ENCODE measurements at places on chromosomes 16 and 17.

DNA sequence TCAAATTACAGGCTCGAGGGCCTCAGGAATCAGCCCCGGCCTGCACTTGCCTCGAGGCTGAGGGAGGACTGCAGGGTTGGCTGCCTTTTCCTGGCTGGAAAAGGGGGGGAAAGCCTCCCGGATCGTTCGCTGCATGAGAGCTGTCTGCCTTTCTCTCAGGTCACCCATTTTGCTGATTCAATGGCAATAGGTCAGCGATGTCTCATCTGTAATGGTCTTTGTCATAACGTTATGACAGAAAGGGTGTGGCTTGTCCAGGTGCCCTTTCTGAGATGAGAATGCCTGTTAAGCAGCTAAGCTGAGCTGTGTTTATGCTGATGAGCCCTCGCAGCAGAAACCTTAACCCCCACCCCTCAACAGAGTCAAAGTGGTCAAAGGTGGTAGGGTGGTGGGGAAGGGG is 81.8 kb downstream of the AKAP1 start:
- DNase-seq, result no peak

- no peak for DNase-seq
Observed at GRCh38 chr17:45664921-45665320, 119.2 kb upstream of the CRHR1 start.

DNA sequence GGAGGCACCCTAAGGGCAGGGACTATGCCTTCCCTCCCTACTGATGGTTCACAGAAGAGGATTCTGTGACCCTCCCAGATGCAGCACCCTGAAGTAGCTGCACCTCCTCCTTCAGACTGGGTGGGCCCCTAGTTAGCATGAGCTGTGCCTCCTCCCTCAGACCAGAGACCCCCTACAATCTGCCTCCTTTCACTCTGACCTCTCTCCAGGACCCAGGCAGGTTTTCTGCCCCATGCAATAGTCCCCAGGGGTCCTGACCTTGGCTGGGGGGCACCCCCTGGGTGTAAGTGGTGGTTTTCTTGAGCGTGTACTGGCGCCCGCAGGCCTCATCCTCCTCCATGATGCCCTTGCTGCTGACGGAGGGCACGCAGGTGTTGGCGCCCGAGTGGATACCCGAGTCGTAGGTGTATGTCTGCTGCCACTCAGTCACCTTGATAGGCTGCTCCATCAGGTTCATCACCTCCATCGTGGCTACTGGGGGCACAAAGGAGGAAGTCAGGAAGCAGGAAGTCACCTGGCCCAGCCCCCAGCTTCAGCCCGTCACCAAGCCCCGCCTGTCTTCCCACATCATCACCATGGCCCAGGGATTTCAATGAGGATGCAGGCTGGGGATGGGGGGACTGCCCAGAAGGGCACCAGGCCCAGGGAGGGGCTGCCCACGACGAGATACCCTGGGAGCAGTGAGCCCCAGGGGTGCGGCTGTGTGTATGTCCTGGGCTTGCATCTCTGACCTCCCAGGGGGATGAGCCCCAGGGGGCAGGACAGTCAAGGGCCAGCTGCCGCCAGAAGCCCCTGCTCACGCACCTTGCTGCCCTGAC is 14.9 kb downstream of the JUP start:
- no peak for DNase-seq

DNA sequence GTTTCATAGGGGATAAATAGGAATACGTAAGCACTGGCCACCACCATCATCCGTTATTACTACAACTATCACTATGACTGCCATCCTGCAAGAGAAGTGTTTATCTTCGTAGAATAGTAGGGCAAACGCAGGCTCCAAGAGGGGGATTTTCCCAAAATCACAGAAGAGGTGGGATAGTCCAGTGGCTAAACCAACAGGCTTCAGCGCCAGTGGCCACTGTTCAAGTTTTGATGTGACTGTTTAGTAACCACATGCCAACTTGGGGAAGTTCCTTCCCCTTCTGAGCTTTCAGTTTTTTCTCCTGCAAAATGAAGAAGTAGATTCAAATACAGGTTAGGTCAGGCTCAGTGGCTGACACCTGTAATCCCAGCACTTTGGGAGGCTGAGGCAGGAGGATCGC is 60.7 kb upstream of the GRIN2A start:
- DNase-seq, result no peak

DNA sequence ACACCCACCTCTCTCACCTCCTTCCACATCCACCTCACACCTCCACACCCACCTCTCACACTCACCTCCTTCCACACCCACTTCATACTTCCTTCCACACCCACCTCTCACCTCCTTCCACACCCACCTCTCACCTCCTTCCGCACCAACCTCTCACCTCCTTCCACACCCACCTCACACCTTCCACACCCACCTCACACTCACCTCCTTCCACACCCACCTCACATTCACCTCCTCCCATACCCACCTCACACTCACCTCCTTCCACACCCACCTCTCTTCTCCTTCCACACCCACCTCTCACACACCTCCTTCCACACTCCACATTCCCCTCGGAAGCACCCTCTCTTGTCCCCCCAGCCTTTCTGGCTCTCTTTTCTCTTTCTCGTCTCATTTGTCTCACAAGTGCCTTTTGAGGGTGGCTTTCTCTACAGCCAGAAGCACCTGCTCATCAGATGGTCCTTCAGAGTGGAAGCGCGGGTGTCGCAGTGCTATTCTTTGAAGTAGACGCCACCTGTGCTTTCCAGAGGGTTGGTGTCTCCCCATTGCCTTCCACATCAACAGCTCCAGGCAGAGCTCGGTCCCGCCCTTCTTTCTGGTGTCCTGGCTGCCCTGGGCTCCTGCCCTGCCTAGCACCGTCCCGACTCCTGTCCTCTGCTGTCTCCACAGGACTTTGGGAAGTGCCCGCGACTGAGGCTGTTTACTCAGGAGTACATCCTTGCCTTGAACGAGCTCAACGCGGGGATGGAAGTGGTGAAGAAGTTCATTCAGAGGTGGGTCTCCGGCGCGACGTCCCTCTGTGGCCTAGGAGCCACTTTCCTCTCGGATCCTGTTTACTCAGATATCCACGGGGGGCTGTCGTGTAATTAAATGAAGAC is 109.4 kb upstream of the PLCG2 start:
- DNase-seq, result no peak

DNA sequence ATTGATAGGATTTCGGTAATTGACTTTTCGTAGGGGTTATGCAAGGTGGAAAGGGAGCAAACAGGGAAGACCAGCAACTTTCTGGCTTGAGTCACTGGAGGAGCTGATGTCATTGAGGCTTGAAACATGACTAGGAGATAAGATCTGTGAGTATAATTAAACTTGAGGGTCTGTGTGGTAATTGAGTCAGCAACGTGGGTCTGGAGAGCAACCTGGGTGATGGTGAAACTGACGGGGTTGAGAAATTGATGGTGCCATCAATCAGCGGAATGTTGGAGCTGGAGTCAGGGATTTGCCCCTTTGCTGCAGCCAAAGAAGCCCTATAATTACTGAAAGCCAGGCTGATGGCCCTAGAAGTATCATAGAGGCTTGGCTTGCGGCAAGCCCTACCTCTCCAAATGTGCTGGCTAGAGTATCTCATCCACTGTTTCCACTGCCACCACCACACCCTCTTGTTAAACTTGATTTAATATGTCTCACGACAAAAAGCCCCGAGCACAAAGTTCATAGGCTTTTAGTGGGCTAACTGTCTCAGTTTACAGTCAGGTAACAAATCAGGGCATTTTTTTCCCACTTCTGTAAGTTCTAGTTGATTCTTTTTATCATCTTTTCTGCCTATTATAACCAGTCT is 186.9 kb upstream of the ELAC2 start:
- no peak for DNase-seq

GRCh38 chr17:48543107-48543853 is 1.6 kb downstream of the HOXB2 start:
- DNase-seq, result peak; percentile 84

GRCh38 chr16:85393674-85394451 is 219.3 kb upstream of the GSE1 start:
- peak; percentile 91 for DNase-seq

GRCh38 chr16:57624806-57625500 is 3.5 kb upstream of the ADGRG1 start:
- DNase-seq, result no peak

- DNase-seq, result no peak
Observed at GRCh38 chr16:87240211-87241136, 76.7 kb downstream of the C16orf95 start.

GRCh38 chr17:75693500-75694481 is 26.7 kb downstream of the SAP30BP start:
- no peak for DNase-seq

DNA sequence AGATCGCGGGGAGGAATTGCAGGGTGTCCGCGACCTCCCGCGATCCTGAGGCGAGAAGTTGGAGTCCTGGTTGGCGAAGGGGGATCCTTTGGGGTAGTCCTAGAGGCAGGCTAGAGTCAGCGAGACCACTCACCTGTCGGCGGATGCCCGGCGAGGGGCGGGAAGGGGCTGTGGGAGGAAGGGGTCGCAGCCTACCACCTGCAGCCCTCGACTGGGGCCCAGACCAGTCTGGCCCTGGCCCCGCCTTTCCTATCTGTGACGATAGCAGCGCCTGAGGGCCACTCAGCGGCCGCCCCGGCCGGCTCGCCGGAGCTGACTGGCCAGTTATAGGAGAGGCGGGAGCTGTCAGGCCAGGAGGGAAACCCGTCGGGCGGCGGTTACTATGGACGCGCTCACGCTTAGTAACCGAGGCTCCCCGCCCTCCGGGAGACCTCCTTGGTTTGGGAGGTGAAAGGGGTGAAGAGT is at the start of gene TEKT3:
Gene TEKT3 (minus strand): TSS at position 213 of the 465 bp plus-strand sequence. CDS start 10,012 bp downstream, outside the sequence.
- no peak for DNase-seq

GRCh38 chr17:9684955-9685621 is 39.8 kb downstream of the USP43 start:
- no peak for DNase-seq

GRCh38 chr17:74737299-74738050 is 419 bp downstream of the RAB37 start:
- peak; percentile 70 for DNase-seq

DNA sequence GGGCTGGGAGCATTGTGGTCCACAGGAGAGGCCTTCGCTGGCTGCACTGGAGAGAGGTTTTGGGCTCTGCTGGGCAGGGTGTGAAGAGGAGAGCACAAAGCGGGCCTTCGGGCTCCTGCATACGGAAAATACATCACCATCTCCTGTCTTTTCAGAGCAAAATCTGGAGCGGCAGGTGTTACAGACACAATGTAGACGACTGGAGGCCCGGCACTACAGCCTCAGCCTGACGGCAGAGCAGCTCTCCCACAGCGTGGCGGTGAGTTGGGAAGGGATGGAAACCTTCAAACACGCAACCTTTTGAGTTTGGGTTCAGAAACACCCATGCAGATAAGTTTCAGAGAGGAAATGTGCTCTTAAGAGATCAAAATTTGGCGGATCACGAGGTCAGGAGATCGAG is 17.9 kb downstream of the GINS2 start:
- no peak for DNase-seq

DNA sequence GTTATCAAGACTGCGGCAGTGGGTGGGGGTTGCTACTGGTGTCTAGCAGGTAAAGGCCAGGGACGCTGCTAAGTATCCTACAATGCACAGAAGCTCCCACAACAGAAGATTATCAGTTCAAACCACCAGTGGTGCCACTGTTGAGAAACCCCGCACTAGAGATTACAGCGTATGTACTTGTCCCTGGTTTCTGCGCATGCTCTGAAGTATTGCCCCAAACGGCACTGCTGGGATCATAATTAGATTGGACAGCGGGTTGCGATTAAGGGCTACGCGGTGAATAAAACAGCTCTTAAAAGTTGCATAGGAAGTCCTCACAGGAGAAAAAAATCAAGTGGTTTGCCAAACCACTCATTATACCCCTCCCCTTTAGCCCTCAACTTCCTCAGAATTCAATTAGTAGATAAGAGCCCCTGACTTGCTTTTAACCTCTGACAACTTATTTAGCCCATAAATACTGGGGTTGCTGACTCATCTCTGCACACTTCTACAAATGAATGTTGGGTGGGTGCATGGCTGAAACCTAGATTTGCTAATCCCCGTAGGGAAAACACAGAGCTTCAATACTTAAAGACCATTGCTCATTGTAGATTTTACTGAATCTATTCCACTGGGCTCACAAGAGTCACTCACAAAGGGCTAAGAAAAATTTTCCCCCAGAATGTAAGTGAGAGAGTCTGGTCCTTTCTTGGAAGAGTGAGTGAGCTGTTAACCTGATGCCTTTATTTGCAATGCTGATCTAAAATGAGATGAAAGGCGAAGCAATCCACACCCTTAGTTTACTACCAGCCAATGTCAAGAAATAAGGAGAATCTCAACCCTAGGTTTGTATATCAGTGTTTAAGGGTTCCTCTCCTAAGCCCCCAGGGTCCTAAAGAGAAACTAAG is 91.8 kb downstream of the RGS9 start:
- DNase-seq, result peak; percentile 80

DNA sequence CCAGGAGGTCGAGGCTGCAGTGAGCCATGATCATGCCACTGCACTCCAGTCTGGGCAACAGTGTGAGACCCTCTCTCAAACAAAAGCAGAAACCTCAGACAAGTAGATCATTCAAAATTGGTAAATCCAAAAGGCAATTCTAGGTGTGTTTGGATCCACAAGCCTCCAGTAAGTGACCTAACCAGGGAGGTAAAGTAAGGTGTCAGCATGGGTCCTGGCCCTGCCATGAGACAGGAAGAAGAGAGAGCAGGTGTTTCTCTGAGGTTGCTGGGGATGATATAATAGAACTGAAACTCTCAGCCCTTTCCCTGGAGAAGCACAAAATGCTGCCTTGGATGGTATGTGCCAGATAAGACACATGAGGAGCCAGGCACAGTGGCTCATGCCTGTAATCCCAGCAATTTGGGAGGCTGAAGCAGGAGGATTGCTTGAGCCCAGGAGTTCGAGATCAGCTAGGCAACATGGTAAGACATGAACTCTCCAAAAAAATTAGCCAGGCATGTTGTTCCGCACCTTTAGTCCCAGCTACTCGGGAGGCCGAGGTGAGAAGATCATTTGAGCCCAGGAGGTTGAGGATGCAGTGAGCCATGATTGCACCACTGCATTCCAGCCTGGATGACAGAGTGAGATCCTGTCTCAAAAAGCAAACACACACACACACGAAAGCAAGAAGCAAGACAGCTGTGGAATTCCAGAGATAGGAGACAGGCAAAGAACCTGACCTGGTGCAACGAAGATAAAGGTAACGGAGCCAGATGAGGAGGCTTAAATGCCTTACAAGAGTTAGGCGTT is 6.5 kb downstream of the TM4SF5 start:
- DNase-seq, result no peak

DNA sequence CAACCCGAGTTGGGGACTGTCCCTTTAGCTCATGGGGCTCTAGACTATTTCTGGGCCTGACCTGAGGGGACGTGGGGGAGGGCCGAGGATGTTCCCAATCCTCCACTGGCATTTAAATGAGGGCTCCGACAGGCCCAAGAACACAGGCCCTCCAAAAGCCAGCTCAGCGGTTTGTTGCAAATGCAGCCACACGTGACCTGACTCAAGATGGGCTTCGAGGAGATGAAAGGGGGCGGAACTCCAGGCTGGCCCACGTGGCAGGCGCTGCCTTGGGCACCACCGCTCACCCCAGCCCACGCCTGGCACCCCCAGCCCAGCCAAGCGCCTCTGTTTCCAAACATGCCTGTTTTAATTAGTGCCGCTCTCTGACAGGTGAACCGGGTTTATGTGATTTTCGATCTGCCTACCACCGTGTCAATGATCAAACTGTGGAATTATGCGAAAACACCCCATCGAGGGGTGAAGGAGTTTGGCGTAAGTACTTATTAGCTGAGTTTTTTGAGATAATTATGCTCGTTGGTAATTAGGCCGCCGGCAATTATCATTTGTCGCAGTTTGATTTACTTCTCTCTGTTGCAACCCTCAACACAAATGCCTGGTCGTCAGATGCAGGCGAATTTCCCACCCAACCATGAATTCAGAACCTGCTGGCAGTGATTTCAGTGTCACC is 226.7 kb downstream of the KATNIP start:
- DNase-seq, result no peak

- DNase-seq, result no peak
Observed at GRCh38 chr16:16052916-16053315, 103.5 kb downstream of the ABCC1 start.
